ENCODE measurements at places on chromosomes 12 and 14.

GRCh38 chr14:73461478-73462047 lies 3.2 kb upstream of the NUMB start:
- H3K27me3 ChIP-seq, result no peaks in the 10 kb centered on the region
- H3K27ac ChIP-seq, result peak overlapping the region; percentile 82
- peaks cover 58% of the 10 kb centered on the region for H3K4me1 ChIP-seq

- H3K27me3 ChIP-seq, result no peaks in the 10 kb centered on the region
- no peaks in the 10 kb centered on the region for H3K36me3 ChIP-seq
- no peak for DNase-seq
- no peaks in the 10 kb centered on the region for H3K4me1 ChIP-seq
- no peak overlapping the region for H3K27ac ChIP-seq
These were observed 7.9 kb downstream of the TMEM63C start for GRCh38 chr14:77189479-77189878.

- no peak overlapping the region for H3K27ac ChIP-seq
- no peak for DNase-seq
- no peaks in the 10 kb centered on the region for H3K36me3 ChIP-seq
These were observed 12.2 kb upstream of the FOXG1 start for GRCh38 chr14:28754209-28754985.

DNA sequence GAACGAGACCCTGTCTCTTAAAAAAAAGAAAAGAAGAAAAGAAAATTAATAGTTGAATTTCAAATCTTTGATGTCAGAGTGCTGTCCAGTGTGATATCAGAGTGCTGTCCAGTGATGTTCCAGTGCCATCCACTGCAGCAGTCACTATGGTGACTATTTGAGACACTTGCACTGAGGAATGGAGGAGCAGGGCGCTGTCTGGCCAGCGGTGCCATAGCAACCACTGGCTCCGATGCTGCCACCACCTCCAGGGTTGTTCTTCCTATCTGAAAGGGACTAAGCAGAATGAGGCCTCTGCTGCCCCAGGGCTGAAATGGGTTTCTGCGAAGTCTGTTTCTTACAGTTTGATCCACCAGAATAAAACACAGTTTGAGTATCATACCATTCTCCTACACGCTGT lies 272.9 kb downstream of the NUAK1 start:
- DNase-seq, result no peak
- no peak overlapping the region for H3K4me3 ChIP-seq
- no peaks in the 10 kb centered on the region for H3K4me1 ChIP-seq
- no peak overlapping the region for H3K27ac ChIP-seq
- no peaks in the 10 kb centered on the region for H3K27me3 ChIP-seq

- no peaks in the 10 kb centered on the region for H3K4me1 ChIP-seq
- no peaks in the 10 kb centered on the region for H3K27me3 ChIP-seq
- DNase-seq, result no peak
- no peak overlapping the region for H3K4me3 ChIP-seq
These were observed 5.6 kb downstream of the TMEM119 start for GRCh38 chr12:108592033-108592909.

DNA sequence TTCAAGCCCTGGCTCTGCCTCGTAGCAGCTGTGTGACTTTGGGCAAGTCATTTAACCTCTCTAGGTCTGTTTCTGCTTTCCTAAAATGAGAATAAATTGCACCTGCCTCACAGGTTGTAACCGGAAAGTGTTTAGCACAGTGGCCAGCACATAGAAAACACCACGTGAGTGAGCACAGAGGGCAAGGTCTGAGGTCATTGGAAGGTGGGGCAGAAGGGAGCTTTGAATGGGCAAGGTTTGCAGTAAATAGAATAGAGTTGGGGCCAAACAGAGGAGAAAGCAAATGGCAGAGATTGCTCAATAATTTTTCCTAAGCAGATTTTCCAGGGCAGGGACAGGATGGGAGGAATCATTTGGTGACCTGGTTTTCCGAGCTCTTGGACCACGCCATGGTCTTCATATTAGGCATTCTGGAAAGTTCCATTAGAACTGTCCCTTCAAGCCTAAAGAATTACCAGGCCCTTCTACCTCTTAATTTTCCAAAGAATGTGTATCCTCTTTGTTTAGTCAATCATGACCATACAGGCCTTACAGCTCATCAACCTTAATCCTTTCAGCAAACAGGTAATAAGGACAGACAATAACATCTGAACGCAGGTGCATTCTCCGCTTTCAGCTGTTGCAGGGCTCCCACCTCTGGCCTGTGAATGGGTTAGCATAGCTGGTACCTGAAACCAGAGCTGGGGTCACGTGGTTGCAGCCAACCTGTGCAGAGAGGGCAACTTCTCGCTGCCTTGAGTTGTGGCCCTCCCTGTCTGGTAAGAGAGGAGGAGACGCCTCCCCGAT lies 53.8 kb downstream of the VWF start:
- H3K27ac ChIP-seq, result peak overlapping the region; percentile 42
- DNase-seq, result no peak
- peaks cover 40% of the 10 kb centered on the region for H3K4me1 ChIP-seq
- no peaks in the 10 kb centered on the region for H3K27me3 ChIP-seq
- H3K4me3 ChIP-seq, result no peak overlapping the region

- no peak overlapping the region for H3K4me3 ChIP-seq
- H3K27me3 ChIP-seq, result no peaks in the 10 kb centered on the region
These were observed 11.4 kb upstream of the LRTM2 start for GRCh38 chr12:1808798-1809480.

Data from upper lobe of right lung (tissue), 1 donor.